ENCODE measurements at places on chromosomes 11 and 22.
A peak's percentile ranks its signal among the peaks of the same experiment; 100 is the strongest.

- ATAC-seq: no peak
These were observed 864.3 kb downstream of the TBC1D22A start for GRCh38 chr22:47626428-47627390.

- ATAC-seq: peak; percentile 16
These were observed 19.9 kb downstream of the TEAD1 start for GRCh38 chr11:12694183-12694531.

GRCh38 chr11:122672892-122673291 is 17.4 kb downstream of the UBASH3B start:
- ATAC-seq: no peak

- peak; percentile 34 for ATAC-seq
These were observed 17.3 kb upstream of the RAB30 start for GRCh38 chr11:83088965-83089364.

GRCh38 chr22:42317691-42318547 is 47.5 kb upstream of the TCF20 start:
- ATAC-seq: no peak

GRCh38 chr22:39938509-39939111 is 21.6 kb upstream of the TMA7B start:
- no peak for ATAC-seq

DNA sequence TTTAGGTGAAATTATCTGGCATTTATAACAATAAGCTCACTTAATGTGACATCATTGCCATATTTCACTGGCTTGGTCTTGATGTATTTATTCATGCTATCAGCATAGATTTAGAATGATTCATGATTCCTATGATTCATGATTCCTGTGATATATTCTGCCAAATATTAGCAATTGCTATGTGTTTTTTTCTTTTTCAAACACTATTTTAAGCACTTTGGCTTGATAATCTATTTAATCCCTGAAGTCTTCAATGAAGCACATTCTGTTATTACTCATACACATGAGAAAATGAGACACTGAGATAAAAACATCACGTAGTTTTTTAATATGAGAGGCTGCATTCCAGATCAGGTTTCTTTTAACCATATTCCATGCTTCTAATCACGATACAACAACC is 78.5 kb downstream of the LUZP2 start:
- peak; percentile 78 for ATAC-seq

DNA sequence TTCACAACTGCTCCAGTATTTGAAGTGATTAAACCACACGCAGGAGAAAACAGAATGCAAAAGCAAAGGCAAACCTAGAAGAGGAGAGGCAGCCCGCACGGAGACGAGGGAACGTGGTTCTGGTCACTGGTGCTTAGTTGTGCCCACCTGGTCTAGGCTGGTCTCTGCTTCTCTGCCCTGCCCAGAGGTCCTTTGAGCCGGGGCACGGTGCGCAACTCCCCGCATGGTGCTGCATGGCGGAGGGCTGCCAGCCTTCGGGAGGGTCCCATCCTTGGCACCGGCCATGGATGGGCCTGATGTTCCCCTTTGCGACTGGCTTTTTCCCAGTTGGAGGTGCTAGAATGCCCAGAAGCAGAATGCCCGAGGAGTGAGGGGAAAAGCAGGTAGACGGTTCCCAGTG is 46.1 kb downstream of the KCNC1 start:
- ATAC-seq: no peak

GRCh38 chr11:125516245-125516644 is 20.2 kb upstream of the FEZ1 start:
- ATAC-seq: no peak

DNA sequence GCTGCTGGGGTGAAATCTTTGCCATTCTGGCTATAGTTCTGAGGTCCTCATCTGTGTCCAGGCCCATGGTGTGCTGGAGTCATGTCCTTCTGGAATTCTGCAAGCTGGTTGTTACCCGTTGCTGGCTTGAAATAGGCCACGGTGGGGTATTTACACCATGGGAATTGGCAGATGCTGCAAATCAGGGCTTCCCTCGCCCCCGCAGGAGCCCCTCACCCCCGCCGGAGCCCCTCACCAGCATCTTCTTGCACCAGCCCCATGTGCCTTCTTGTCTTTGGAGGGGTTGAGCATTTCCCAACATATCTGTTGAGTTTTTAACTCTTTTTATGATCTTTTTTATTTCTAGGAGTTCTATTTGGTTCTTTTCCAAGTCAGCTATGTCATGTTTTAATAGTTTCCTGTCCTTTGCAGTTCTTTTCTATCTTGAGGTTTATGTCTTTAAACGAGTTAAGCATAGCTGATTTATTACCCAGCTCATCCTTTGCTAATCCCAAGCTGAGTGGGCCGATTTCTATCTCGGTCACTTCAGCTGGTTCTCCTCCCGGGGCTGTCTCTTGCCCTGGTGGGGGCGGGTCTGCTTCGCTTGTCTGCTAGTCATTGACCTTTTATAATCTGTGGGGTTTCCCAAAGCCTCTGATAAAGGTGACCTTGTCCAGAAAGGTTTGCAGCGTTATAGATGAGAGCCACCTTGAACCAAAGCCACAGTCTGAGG is 17.6 kb downstream of the ANO1 start:
- ATAC-seq: no peak

- peak; percentile 49 for ATAC-seq
These were observed 19.3 kb upstream of the SHISAL1 start for GRCh38 chr22:44331881-44332714.

GRCh38 chr11:74282914-74283371 is 28.5 kb downstream of the P4HA3 start:
- no peak for ATAC-seq

- ATAC-seq: no peak
These were observed 68.9 kb downstream of the C11orf58 start for GRCh38 chr11:16807306-16807705.

- peak; percentile 43 for ATAC-seq
These were observed 524 bp upstream of the SLC1A2 start for GRCh38 chr11:35419830-35420333.

Measured in SK-N-SH treated with all-trans-retinoic acid at 6 μM for 48 hours (cell line).